ENCODE measurements at places on chromosomes 11 and 22.
A peak's percentile ranks its signal among the peaks of the same experiment; 100 is the strongest.

GRCh38 chr11:15800111-15800800, 556.1 kb downstream of the SOX6 start:
- no peaks in the 10 kb centered on the region for H3K4me1 ChIP-seq
- H3K36me3 ChIP-seq = no peaks in the 10 kb centered on the region
- no peaks in the 10 kb centered on the region for H3K27me3 ChIP-seq
- H3K4me3 ChIP-seq = no peak overlapping the region
- no peak overlapping the region for H3K27ac ChIP-seq

DNA sequence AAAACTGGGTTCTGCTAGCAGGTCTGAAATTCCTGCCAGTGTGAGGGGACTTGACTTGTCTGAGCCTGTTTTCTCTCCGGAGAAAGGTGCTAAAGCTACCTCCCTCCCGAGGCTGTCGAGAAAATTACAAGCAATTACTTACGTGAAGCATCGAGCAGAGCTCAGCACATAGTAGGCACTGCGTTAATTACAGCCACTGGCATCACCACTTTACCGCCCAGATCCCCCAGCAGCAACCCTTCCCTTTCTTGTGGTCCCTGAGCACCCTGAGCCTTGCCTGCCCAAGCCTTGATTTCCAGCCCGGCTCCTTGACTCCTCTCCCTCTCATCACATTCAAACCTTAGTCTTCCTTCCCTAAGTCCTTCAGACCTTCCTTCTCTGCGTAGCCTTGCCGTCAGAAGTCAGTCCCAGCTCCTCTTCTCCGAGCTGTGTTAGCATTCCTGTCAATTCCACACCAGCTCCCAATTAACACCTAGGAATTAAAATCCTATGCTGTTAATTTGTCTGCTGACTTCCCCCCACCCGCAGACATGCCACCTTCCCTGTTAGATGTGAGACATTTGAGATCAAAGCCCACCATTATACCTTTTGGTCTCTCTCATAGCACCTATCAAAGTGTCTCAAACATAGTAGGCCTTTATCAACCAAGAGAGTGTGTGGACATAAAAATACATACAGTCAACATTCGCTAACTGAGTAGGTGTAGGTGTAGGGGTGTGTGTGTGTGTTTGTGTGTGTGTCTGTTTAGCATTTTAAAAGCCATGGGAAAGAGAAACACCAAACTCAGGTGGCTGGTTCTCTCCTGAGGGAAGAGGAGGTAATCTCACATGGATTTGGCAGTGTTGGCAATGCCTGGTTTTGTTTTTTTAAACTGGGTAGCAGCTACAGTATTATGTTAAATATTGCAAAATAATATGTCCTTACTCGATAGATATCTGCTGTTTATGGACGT, 2.8 kb upstream of the KCNJ5 start:
- no peak overlapping the region for H3K27ac ChIP-seq
- no peaks in the 10 kb centered on the region for H3K27me3 ChIP-seq
- H3K36me3 ChIP-seq = no peaks in the 10 kb centered on the region
- H3K4me1 ChIP-seq = no peaks in the 10 kb centered on the region

DNA sequence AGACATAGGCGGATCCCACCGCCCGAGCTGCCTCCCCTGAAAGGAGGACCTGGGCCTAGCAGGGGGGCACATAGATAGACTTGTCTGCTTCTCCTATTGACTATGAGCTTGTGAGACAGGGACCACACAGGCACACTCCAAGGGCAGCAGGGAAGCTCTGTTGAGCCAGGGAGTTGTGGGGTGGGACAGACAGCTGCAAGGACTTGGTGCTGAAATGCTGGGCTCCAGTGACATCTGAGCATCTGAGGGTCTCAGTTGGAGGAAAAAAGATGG, 53.4 kb upstream of the ANO1 start:
- H3K36me3 ChIP-seq = no peaks in the 10 kb centered on the region
- peaks cover 14% of the 10 kb centered on the region for H3K4me1 ChIP-seq
- peak; percentile 29 for DNase-seq
- H3K27me3 ChIP-seq = no peaks in the 10 kb centered on the region

GRCh38 chr11:43035086-43035485, 276.7 kb upstream of the API5 start:
- no peaks in the 10 kb centered on the region for H3K36me3 ChIP-seq
- H3K27me3 ChIP-seq = no peaks in the 10 kb centered on the region
- no peak overlapping the region for H3K27ac ChIP-seq
- no peak for DNase-seq
- no peaks in the 10 kb centered on the region for H3K4me1 ChIP-seq

- no peaks in the 10 kb centered on the region for H3K36me3 ChIP-seq
- peak; percentile 72 for DNase-seq
- no peaks in the 10 kb centered on the region for H3K27me3 ChIP-seq
- no peak overlapping the region for H3K4me3 ChIP-seq
- H3K4me1 ChIP-seq = no peaks in the 10 kb centered on the region
- no peak overlapping the region for H3K27ac ChIP-seq
These were observed 124.1 kb upstream of the CSNK2A3 start for GRCh38 chr11:11476971-11477645.

DNA sequence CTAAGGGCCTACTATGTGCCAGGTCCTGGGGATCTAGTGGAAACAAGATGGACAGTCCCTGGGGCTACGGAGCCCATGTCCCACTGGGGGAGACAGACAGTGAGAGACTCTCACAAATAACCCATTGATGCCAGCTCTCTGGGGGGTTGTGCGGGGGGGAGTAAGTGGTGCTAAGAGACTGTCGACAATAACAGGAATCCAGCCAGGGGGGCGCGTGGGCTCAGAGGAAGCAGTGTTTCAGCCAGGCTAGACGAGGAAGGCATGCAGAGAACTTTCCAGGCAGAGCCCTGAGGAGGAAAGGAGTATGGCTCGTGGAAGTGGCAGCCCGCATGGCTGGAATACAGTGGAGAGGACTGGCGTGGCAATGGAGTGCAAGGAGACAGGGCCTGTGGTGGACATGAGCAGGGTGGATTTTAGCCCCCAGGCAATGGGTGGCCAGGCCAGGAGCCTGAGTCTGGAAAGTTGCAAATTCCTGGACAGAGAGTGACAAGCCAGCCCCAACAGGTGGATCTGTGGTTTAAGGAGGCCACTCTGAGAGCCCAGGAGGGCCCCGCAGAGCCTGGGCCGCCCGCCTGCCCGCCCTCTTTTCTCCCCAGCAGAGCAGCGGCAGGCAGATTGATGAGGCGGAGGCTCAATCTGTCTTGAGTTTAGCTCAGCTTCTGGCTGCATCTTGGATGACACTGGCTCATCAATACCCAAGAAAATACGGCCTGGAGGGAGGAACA, 40.0 kb upstream of the TCF20 start:
- no peak overlapping the region for H3K27ac ChIP-seq
- no peaks in the 10 kb centered on the region for H3K4me1 ChIP-seq
- no peaks in the 10 kb centered on the region for H3K27me3 ChIP-seq
- no peaks in the 10 kb centered on the region for H3K36me3 ChIP-seq

GRCh38 chr11:44973632-44974401, 23.1 kb upstream of the TP53I11 start:
- H3K4me3 ChIP-seq = no peak overlapping the region
- no peaks in the 10 kb centered on the region for H3K36me3 ChIP-seq
- no peak for DNase-seq
- H3K27ac ChIP-seq = no peak overlapping the region

DNA sequence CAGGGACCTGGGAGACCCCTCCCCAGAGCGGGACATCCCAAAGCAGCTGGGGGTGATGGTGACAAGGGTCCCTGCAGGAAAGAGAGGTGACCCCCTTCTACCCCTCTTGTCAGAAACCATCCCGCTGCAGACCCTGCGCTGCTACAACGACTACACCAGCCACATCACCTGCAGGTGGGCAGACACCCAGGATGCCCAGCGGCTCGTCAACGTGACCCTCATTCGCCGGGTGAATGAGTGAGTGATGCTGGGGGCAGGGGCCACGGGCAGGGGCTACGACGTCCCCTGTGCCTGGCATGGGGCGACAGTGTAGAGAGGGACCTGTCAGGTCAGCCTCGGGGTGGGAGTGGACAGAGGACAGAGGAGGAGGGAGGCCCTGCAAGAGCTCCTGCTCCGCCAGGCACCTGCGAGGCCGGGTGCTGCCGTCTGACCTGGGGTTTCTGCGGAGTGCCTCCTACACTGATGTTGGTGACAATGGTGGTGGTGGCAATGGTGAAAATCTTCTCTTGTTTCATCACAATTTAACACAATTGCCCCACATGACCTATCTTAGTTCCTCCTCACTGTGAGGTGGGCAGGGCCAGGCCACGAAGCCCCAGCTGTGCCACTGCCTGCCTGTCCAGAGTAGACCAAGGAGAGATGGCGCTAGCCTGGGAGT, 9.8 kb downstream of the CSF2RB start:
- H3K4me3 ChIP-seq = no peak overlapping the region
- no peaks in the 10 kb centered on the region for H3K36me3 ChIP-seq
- H3K27me3 ChIP-seq = no peaks in the 10 kb centered on the region
- no peak overlapping the region for H3K27ac ChIP-seq
- H3K4me1 ChIP-seq = no peaks in the 10 kb centered on the region

DNA sequence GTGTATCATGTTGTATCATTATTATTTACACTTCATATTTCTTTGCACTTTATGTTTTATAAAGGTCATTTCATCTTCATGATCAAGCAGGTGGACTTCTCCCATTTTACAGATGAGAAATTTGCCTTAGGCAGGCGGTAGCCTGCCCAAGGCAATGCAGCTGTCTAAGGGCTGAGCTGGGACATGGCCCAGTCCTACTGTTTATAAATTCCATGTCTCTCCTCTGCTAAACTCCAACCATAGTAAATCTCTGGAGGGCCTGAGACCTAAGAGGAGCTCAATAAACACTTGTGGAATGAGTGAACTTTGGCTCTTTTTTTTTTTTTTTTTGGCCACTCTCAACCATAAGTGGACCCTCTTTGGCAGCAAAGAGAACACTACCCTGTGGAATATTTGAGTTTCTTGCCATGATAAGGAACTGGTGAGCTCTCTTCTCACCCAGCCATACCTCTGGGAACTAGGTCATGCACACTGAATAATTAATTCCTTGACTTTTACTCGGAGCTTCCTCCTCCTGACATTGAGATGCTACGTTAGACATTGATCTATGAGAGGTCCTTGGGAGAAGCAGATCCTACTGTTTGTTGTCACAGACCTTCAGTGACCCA, 29.9 kb downstream of the MICAL2 start:
- no peaks in the 10 kb centered on the region for H3K27me3 ChIP-seq
- H3K27ac ChIP-seq = no peak overlapping the region
- no peaks in the 10 kb centered on the region for H3K36me3 ChIP-seq
- DNase-seq = no peak
- H3K4me1 ChIP-seq = no peaks in the 10 kb centered on the region

DNA sequence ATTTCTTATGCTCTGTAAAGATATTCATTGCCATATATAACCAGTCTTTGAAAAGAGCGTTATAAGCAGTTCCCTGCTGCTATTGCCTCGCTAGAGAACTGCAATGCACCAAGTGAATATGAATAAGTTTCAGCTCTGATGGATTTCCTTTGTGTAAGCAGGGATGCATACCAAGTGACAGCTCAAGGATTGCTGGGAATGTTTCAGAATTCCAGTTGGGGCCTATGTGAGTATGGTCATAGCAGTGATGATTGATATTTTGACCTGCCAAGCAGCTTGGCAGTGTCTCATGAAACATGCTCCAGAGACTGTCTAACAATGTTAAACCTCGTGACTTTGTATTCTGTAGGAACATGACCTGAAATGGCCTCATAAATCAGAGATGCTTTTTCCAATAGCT, 312.6 kb downstream of the C11orf87 start:
- no peaks in the 10 kb centered on the region for H3K27me3 ChIP-seq
- H3K4me1 ChIP-seq = no peaks in the 10 kb centered on the region
- DNase-seq = no peak
- no peak overlapping the region for H3K27ac ChIP-seq
- H3K4me3 ChIP-seq = no peak overlapping the region
- H3K36me3 ChIP-seq = no peaks in the 10 kb centered on the region

DNA sequence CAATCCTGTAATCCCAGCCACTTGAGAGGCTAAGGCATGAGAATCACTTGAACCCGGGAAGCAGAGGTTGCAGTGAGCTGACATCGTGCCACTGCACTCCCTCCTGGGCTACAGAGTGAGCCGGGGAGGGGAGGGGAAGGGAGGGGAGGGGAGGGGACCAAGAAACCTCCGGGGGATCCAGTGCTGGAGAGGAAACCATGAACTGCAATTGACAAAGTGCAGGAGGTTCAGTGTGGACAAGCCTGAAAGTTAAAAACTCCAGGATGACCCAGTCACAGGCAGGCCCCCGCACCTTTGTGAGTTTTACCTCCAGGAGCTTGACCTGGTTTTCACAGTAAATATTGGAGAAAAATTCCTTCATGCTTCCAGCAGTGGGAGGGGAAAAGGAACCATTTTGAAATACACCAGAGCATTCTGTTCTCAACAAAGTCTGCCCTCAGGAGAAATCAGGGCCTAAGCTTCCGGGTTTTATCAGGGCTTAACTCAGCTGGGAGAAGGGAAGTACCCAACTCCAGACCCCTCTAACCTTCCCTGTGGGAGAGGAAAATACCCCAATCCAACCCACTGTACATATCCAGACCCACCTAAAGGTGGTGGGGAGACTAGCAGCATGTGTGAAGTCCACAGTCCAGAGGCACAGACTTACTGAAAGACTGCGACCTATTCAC, 15.5 kb upstream of the ZFTA start:
- H3K4me3 ChIP-seq = no peak overlapping the region
- no peak overlapping the region for H3K27ac ChIP-seq
- no peaks in the 10 kb centered on the region for H3K36me3 ChIP-seq
- DNase-seq = no peak
- no peaks in the 10 kb centered on the region for H3K4me1 ChIP-seq
- no peaks in the 10 kb centered on the region for H3K27me3 ChIP-seq

- no peaks in the 10 kb centered on the region for H3K4me1 ChIP-seq
- no peak for DNase-seq
- H3K27ac ChIP-seq = no peak overlapping the region
- H3K4me3 ChIP-seq = no peak overlapping the region
- no peaks in the 10 kb centered on the region for H3K36me3 ChIP-seq
These were observed 15.6 kb downstream of the SIAE start for GRCh38 chr11:124657904-124658303.

- H3K36me3 ChIP-seq = no peaks in the 10 kb centered on the region
- H3K27ac ChIP-seq = no peak overlapping the region
- H3K4me3 ChIP-seq = no peak overlapping the region
- no peaks in the 10 kb centered on the region for H3K27me3 ChIP-seq
These were observed 23.7 kb downstream of the NCF4 start for GRCh38 chr22:36884349-36885158.

DNA sequence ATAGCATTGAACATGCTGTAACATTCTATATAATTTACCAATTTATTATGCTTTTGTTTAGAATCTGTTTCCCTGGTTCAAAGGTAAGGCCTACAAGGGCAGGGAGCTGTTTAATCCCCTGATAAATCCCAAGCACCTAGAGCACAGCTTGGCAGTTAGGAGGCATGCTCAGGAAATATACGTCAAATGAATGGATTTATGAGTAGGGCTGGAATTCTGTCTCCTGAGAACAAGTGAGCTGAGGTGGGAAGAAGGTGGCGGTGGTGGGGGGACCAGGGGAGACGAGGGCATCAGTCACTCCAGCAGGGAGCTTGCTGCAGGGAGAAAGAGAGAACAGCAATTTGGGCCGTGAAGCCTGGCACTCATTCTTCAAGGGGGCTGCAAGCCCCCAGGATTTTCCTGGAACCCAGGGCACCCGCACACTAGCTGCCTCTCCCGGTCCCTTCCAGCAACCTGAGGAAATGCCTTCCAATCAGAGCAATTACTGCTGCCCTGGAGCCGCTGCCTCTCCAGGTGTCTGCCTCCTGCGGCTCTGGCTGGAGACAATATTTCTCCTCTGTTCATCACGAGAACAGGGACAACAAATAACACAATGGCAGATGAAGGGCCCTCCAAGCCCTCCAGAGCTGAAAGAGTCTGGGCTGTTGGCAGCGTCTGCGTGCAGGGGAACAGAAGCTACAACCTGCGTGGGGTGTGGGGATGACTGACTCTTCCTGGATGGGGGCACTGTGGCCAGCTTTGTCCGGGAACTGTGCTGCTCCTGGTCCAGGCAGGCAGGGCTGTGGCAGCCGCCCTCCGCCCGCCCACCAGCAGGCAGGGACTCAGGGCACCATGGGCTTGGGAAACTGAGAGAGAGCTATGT, 233.4 kb downstream of the ST3GAL4 start:
- H3K4me1 ChIP-seq = no peaks in the 10 kb centered on the region
- no peaks in the 10 kb centered on the region for H3K27me3 ChIP-seq
- H3K36me3 ChIP-seq = no peaks in the 10 kb centered on the region
- H3K27ac ChIP-seq = no peak overlapping the region
